Activated CD8-positive, alpha-beta T cell treated with anti-CD3 and anti-CD28 coated beads for 36 hours (primary cell): ENCODE measurements at places on chromosomes 7 and 10. TPM values are rescaled to one million over a fixed set of nuclear protein-coding genes. Genes with fewer than 3 reads are reported as not detected.

Gene GBX1
- not detected for total RNA-seq

Gene LLCFC1
- not detected for total RNA-seq

Gene LRIT1
- not detected for total RNA-seq

Gene RPEL1
- not detected for total RNA-seq

Gene NPFFR1
- not detected for total RNA-seq

Gene LEP
- total RNA-seq, result not detected

Gene DGKI
- 0.65 TPM for total RNA-seq

Gene LIPN
- total RNA-seq, result not detected

Gene NODAL
- total RNA-seq, result not detected

Gene CHST12
- 4.7 TPM for total RNA-seq

Gene SLC13A1
- not detected for total RNA-seq

Gene HOXA10
- not detected for total RNA-seq

Gene ADK
- total RNA-seq, result 57.5 TPM

Gene TMEM176A
- total RNA-seq, result not detected

Gene CYP3A7
- not detected for total RNA-seq

Gene PDSS1
- 16.1 TPM for total RNA-seq

Gene COL1A2
- 0.47 TPM for total RNA-seq

Gene PPP1R17
- total RNA-seq, result not detected

Gene ATOH7
- not detected for total RNA-seq

Gene SUN3
- total RNA-seq, result not detected

Gene ARMC3
- total RNA-seq, result not detected

Gene MYH16
- total RNA-seq, result not detected

Gene CCL24
- not detected for total RNA-seq

Gene PTPRZ1
- not detected for total RNA-seq

Gene PHYHIPL
- total RNA-seq, result not detected

Gene EGR2
- 45.6 TPM for total RNA-seq

Gene CPA2
- not detected for total RNA-seq

Gene MNX1
- not detected for total RNA-seq

Gene TMEM254
- 12.3 TPM for total RNA-seq
